ENCODE measurements at places on chromosomes 12 and 14.

GRCh38 chr14:44662250-44662891 lies 155.3 kb upstream of the FSCB start:
- DNase-seq = no peak

DNA sequence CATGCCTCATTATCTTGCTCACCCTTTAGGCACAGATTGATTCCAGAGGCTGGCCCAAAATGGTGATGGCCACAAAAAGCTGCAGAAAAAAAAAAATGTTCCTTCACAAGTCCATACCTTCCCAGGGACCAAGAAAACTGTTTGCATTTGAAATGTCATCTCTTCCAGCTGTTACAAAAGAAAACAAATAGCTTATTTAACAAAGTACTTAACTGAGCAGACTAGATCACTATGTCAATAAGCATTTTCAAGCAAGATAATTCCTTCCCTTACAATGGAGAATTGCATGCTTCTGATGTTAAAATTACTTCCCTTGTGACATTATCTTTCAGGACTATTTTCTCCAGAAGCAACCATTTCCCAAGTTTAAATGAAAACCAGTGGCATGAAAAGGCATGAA lies 377.9 kb upstream of the KITLG start:
- DNase-seq = no peak

- no peak for DNase-seq
Observed at GRCh38 chr14:52455291-52456088, 96.8 kb downstream of the TXNDC16 start.

- DNase-seq = peak; percentile 55
Observed at GRCh38 chr14:62126879-62127478, 364.8 kb downstream of the SNAPC1 start.

GRCh38 chr12:105357162-105357691 lies 26.7 kb downstream of the C12orf75 start:
- DNase-seq = no peak

- no peak for DNase-seq
Observed at GRCh38 chr14:96962337-96962736, 165.2 kb downstream of the VRK1 start.

DNA sequence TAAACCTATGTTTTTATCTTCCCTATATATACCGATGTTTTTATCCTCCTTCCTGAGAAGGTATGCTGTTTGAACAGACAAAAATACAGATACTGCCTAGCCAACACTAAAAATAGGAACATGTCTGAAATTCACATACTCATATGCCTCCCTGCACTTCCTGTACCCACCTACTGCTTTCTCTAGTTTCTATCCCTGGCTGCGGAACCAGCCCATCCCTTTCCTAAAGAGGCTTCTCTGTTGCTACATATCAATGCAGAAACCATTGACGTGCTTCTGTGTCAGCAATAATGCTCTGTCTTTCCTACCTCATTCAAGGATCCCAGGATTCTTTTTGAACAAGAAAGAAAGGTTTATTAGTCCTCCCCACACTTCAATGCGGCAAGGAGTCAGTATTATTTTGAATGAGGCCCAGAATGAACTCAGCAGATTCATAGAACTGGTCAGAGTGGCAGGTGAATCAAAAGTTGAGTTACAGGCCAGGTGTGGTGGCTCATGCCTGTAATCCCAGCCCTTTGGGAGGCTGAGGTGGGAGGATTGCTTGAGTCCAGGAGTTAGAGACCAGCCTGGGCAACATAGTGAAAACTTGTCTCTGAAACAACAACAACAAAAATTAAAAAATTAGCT lies 67.8 kb upstream of the NAP1L1 start:
- DNase-seq = no peak

DNA sequence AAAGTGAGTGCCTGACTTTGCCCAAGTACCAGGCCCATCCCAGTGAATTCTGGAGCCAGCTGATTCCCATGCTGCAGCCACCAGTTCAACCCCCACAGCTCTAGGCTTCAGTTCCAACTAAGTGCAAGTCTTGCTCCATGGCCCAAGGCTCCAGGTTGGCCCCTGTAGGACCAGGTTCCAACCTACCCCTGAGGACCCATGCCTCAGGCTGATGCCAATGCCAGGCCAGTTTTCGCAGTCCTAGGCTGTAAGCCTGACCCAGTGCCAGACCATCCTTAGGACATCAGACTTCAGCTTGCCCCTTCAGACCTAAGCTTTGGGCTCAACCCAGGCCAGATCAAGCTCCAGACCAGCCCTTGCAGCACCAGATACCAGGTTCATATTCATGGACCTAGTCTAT lies 352.6 kb downstream of the FSCB start:
- DNase-seq = no peak

DNA sequence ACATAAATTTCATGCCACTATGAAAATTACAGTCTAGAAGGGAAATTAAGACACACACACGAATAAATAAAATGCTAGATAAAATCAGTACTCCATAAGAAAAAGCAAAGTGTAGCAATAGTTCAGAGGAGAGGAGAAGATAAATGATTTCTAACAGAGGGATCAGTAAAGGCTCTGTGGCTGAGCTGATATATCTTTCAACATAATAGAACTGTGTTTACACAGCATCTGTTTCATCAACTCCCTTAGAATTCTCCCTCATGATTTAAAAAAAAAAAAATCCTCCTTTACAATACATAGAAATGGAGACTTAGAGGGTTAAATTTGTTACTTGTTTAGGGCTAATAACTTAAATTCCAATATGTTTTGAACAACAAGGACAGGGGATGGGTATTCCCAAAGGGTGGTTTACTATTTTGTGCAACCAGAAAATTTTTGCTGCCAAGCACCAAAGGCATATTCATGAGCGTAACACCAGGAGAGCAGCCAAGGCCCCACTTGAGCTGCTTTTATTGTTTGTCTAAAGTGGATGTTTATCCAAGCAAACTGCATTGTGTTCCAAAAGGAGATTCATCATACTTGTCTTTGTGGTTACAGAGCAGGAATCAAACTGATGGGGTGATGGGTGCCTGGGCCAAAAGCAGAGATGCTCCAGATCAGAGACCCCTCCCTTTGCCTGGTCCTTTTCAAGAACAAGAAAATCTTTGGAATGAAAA lies 162.7 kb downstream of the BMP4 start:
- no peak for DNase-seq

DNA sequence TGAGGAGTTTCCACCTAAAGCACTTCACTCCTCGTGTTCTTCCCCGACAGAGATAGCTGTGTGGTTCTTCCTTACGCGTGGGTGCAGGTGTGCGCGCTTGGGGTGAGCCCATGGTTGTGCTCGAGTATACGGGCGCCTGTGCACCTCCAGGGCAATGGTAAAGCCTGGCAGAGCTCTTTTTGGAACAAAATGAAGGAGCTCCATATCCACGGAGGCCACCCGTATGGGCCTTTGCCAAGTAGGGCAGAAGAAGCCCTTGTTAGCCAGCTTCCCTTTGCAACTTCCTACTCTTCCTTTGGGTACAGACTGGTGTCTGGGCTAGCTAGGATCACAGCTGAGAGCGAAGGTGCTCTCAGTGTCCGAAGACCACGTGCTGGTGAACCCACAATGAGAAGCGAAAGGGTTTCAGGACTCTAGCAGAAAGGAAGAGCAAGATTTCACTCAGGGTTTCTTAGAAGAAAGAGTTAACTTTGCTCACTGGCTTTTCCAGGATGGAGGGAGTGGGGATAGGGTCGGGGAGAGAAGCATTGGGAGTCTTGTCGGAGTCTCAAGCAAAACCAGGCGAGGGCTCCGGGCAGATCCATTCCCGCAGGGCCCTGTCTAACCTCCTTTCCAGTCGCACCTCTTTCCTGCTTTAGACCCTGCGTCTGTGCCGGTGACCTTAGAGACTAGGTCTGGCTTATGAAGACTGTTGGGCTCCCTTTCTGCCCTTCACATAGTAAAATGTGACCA lies 960 bp upstream of the LRFN5 start:
- peak; percentile 77 for DNase-seq

DNA sequence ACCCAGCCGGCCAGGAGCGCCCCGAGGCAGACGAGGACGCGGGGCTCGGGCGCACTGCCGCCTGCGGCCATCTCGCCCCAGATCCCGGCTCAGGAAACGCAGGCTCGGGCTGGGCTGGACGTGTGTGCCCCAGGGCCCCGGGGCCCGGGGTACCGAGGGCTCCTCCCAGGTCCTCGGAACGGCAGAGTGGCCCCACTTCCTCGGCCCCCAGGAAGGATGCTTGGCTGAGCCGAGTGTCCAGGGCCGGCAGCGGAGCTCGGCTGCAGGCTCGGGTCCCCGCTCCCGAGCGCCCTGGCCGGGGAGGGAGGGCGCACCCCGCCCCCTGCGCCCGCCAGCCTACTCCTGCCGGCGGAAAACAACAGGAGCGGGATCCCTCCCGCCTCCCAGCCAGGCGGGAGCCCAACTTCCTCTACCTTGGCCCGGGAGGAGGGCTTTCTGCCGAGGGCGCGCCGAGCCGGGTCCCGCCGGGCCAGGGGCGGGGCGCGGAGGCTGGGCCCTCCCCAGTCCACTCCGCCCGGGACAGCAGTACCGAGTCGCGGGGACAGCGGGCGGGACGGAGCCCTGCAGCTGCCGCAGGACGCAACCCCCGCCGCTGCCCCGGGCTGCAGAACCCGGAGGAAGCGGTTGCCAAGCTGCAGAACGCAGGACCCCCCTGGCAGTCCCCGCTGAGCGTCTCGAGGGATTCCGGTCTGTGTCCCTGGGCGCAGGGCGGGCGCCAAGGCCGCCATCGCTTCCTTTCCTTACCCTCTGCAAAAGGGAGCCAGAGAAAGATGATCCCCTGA lies at the start of gene VSIG10:
VSIG10 (minus strand) TSS at position 411 of the 782 bp plus-strand sequence; CDS start at position 71, 340 bp downstream.
- peak; percentile 38 for DNase-seq

DNA sequence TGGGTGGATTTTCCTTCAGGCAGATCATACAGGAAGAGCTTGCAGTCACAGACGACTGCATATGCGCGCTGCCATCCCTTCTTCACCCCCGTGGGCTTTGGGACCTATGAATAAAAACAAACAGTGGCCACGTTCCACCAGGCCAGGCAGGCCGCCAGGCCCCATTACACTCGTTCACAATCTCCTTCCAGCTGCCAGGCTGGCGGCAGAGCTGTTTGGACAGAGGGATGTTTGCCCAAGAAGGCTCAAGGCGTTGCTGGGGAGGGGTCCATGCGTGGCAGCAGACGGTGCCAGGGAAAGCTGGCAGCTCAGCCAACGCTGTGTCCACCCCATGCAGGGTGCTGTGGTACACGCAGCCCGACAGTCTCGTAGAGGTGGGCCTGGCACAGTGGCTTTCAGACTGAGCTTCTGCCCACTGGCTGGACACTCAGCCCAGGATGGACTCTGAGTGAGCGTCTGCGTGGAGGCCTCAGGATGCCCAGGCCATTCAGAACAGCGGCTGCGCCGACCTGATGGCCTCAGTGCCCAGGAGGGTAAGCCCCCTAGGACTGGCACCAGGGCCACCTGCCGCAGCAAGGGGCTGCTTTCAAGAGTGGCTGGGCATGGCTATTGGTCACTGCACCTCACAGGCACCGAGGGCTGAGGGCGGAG lies 27.5 kb downstream of the AMN start:
- DNase-seq = no peak

DNA sequence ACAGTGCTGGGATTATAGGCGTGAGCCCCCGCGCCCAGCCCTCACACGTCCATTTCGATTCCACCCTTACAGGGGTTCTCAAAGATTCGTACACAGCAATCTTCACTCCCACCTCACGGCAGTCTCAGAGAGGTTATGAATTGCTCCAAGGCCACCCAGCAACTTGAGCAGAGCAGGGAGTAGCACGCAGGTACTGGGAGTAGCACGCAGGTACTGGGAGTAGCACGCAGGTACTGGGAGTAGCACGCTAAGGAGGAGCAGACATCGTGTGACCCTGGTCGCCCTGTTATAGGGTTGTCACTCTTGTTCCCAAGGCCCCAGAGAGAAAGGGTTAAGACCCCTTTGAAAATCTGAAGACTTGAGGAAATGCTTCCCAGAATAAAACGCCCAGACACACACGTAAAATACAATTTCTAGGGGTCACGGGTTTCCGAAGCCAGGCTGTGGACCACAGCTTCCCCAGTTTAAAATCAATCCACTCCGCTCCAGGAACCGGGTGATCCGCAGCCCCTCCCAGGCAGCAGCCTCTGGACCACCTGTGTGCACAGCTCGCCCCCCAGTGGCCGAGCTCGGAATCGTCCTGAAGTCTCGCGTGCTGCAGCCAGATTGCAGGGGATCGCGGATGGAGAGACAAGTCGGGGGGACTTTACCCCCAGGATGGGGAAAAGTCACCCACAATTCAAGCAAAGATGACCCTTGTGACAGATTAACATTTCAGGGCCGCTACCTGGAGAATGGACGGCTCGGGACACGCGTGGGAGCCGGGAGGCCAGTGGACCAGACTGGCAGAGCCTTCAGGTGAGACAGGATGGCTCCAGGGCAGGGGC lies 92.0 kb downstream of the SCARB1 start:
- DNase-seq = peak; percentile 87

DNA sequence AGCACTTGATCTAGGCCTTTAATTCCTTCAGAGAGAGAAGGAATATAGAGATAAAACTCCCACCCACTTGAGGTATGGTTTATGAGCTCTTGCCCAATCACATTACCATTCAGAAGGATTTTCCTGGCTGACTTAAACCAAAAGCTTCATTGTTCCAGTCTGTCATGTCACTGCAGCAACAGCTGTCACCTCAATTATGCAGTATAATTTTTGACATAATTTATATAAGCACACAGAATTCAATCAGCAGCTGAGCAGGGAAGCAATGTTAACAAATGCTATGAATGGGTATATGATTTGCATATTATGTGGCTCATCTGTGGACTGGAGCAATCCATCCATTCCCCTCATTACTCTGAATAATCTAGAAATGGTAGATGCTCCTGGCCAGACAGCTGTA lies 40.3 kb downstream of the CBX5 start:
- no peak for DNase-seq

GRCh38 chr12:2190896-2191533 lies 138.2 kb downstream of the CACNA1C start:
- no peak for DNase-seq

- no peak for DNase-seq
Observed at GRCh38 chr12:178829-179109, 35.2 kb downstream of the SLC6A12 start.

DNA sequence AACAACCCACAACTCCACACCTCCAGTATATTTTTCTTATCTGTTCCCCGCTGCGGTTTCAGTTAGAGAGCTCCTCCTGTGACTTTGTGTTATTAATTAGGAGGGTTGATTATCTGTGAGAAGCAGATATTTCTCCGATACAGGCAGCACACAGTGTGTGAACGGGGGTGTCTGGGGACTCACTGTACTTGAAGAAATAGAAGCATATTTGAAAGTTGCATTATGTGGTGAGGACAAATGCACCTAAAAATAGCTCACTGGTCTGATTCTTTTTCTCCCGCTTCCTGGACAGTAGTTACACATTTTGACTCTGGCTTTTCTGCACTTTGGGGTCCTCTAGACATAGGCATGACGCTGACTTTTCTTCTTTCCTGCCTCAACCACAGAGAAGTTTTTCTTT lies 277.7 kb downstream of the VRK1 start:
- DNase-seq = no peak

GRCh38 chr12:6850796-6851152 lies 312 bp downstream of the CDCA3 start:
- no peak for DNase-seq

DNA sequence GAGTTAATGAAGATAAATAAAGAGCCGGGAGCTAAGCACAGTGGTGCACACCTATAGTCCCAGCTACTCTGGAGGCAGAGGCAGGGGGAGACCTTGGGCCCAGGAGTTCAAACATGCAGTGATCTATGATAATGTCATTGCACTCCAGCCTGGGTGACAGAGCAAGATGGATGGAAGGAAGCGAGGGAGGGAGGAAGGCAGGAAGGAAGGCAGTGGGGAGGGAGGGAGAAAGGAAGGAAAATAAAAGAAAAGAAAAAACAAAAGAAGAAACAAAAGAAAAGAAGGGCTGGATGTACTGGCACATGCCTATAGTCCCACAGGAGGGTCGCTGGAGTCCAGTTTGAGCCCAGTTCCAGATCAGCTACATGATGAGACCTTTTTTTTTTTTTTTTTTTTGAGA lies 19.0 kb upstream of the SP7 start:
- DNase-seq = no peak
